ENCODE measurements at places on chromosomes 4 and X. TPM values are rescaled to one million over a fixed set of nuclear protein-coding genes. Genes with fewer than 3 reads are reported as not detected.

DNA sequence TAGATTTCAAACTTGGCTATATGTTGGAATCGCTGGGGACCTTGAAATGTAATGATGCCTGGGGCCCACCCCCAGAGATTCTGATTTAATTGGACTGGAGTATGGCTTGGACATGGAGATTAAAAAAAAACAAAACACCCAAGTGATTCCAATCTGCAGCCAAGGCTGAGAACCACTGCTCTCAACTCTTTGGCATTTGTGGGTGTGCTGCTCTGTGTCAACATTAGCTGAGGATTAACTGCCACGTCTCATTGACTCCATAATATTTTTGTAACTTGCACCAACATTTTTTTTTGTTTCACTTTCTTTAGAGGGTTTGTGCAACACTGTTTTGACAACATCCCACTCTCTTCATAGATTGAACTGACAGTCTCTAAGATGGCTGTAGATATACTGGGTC is 41.1 kb upstream of the PDK3 start:
- DNase-seq, result no peak

DNA sequence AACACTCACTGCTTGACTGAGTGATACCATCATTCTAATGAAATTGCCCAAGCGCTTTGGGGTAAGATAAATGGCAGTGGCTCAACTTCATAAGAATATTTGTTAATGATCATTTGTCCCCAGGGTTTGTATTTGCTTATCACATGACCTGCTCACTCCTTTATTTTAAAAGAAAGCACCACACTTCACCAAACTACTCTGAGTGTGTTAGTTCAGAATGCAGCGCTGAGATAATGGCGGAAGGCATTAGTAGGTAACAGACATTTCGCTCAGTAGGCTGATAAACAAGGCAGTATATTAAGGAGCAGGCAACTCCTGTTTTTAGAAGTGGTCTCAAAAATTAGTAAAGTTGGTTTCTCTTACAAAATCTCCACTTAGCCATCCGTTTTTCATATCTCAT is 1.6 kb downstream of the SNX25 start:
- no peak for DNase-seq

DNA sequence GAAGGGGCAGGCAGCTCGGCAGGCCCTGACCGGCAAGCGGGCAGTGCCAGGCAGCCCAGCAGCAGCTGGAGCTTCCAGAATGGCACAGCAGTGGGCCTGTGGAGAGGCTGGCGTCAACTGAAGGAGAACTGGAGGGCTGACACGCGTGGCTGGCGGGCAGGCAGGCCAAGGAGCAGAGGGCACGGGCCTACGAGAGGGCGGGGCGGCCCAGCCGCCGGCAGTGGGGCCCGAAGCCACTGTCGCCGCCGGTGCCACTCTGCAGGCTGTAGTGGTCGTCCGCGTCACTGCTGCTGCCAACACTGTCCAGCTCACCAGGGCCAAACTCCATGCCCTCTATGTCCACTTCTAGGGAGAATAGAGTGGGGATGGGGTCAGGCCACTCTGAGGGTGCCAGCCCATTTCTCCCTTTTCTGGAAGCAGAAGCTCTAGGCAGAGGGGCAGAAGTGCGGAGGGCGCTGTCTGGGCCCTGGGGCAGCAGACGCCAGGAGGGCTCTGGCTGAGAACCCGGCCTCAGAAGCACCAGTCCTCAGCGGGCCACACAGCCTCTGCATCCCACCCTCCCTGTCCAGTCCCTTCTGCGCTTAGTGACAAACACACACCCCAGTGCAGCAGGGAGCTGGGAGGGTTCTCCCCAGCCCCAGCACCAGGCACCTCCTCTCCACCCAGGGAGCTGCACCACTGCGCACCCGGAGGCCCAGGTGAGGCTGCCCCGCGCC is 8.6 kb upstream of the HAUS3 start:
- DNase-seq, result no peak

DNA sequence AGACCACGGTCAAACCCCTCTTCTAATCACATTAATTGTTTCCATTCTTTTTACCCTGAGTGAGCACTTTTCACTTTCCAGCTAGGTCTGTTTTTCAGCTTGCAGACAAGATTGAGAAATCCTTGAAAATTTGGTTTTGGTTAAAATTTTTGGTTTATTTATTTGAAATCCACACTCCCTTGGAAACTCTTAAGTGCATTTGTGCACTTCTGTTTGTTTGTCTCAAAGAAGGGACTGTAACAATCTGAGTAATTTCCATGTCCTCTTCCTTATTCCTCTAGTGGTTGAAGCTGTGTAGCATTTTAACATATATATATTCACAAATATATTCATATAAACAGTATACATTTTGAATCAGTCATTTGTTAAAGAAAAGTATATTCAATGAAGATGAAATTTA is 333.3 kb downstream of the ANK2 start:
- no peak for DNase-seq

- DNase-seq, result no peak
These were observed 53.6 kb downstream of the EVC2 start for GRCh38 chr4:5654791-5655190.

DNA sequence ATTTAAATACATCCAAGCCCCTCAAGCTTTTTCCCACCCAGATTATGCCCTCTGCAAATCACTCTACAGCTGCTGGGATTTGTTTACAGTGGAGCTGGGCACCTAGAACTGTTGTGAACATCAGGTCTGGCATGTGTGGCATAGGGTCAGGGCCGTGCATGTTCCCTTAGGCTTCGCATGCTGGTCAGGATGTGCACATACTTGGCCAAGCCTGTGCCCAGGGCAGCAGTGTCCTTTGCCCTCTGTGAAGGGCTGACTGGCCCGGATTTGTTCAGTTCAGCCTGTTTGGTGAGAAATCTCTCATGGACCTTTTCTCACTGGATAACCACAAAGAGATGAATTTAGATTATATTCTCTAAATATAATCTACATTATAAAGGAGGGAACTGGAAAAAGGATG is 471.9 kb downstream of the TRIML1 start:
- DNase-seq, result no peak

GRCh38 chr4:149203256-149204001 is 612.2 kb downstream of the IQCM start:
- peak; percentile 58 for DNase-seq

- DNase-seq, result no peak
These were observed 246.6 kb downstream of the OPHN1 start for GRCh38 chrX:68186552-68187262.

DNA sequence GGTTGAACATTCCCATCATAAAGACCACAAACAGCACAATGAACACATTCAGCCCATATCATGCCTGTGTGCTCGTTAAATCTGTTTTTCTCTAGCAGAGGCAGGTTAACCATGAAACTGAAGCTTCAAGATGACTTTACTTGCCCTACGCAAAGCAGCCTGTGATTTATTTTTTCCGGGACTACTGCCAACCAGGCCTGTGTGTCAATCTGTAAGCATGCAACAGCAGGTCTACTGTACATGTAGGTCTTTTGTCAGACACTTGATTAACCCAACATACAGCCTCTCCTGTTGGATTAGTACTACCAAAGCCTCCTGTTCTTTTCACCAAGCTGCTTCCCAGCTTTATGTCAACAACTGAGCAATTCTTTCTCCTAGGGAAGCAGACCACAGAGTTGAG is 85.5 kb upstream of the ACSL1 start:
- no peak for DNase-seq

GRCh38 chrX:3461397-3462165 is 115.1 kb upstream of the MXRA5 start:
- peak; percentile 22 for DNase-seq

DNA sequence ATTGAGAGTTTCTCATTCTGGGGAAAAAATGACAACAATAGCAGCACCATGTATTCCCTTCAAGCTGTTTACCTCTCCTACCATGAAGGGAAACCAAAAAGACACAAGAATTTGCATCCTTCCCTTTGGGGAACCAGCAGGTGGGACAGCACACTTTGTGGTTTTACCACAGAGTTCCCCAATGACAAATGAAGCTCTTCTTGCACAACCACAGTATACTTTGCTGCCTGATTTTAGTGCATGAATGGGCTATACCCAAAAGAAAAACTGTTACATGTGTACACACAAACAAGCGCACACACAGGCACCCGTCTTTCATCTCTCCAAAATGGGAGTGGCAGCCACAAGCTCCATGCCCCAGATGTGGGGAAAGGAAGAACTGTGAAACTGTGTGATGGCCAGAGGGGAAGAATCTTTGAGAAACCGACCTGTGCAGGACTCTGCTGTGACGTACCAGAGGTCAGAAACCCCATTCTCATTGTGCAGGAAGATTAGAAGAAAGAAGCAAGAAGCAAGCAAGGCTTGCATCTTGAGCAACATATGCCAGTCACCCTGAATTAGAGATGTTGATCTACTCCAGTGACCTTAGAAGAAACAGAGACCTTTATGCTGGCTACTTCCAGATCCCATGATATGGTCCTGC is 2.7 kb upstream of the MAML3 start:
- no peak for DNase-seq

- DNase-seq, result no peak
These were observed 48.1 kb downstream of the RPGR start for GRCh38 chrX:38279188-38279587.

GRCh38 chrX:1661048-1661921 is 46.4 kb downstream of the ASMT start:
- no peak for DNase-seq

GRCh38 chr4:136900696-136901095 is 631.6 kb downstream of the PCDH18 start:
- no peak for DNase-seq

GRCh38 chr4:2822461-2823300 is 21.0 kb upstream of the ADD1 start:
- DNase-seq, result no peak

DNA sequence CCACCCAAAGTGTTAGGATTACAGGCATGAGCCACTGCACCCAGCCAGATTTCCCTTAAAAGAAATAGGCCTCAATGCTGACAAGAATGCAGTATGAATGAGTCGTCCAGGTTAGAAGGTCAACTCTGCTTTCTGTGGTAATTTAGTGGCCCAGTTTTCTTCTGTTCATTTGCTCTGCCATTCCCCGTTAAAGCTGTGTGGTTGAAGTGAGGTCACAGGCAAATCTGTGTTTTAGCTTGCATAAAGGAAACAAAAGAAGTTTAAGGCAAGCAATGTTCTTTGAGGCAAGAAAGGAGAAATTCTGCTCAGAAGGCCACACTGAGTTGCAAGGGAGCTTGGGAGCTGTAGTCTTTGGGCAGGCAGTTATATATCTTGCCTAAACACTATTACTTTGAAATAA is 176.8 kb downstream of the LARP7 start:
- DNase-seq, result no peak

- no peak for DNase-seq
These were observed 13.2 kb upstream of the CLDN24 start for GRCh38 chr4:183335369-183335940.

DNA sequence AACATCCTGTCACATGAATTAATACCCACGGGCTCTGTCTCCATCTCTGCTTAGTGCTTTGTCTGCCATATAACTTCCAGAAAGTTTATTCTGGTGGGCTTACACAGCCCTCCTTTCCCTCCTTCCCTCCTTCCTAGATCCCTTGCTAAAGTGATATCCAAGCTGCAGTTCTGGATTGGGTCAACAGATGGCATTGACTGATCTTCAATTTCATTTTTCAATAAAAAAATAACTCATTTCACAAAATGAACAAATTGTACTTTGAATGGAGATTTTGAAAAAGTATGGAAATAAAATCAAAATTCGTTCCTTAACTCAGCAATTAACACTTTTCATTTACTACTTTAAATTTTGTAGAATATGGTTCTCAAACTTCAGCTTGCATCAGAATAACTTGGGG is 94.9 kb downstream of the NXF2 start:
- DNase-seq, result no peak

DNA sequence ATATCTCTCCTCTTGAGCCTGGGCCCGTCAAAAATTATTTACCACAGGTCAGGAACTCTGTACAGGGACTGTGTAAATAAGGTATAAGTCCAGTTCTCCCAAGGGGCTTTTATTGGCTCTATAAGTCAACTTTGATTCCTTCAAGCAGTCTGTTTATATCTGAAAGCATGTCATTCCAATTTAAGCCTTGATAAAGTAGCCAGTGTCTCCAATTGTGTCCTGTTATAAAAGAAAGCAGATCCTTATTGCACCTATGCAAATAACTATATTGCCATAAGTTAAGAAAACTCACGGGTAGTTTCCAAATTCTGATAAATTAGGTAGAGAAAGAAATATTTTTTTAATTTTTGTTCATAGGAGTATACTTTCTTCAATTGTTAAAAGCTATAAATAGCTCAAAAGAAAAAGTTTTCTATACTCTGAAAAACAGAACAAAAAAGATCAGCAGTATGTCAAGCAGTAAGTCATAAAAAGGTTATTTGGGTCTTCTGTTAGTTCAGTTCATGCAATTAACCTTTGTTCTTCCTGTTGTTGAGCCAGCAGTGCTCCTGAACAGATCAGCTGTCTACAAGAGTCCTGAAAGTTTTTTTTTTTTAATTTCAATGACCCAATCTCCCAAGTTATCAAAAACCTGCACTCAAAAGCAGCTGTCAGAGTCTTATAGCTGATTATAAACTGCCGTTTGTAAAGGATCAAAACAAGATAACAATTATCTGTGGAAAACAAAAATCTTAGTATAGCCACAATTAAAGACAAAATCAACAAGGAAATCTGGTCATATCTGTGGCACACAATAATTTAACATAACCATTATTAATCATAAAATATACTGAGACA is 178.4 kb upstream of the GALNT7 start:
- DNase-seq, result no peak

GRCh38 chrX:36241397-36241796 is 321.9 kb downstream of the CFAP47 start:
- no peak for DNase-seq

DNA sequence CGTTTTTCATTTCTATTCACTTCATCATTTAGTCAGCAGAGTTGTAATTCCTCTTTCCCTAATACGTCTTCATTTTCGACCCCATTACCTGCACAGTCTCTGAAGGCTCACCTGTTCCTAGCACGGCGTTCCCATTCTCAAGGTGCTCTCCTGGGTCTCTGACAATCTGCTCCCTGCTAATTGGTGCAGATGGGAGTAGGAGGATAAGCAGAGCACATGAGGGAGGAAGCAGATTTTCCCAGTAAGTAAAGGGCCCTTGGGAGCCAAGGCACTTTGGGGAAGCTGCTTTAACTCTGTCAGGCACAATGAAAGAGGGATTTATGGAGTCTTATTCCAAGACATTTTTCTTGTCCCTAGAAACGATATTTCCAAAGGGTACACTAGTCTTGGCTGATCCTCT is 466.4 kb downstream of the STIM2 start:
- DNase-seq, result no peak

SSX2B gene
- not detected for polyA plus RNA-seq

SPANXD gene
- not detected for polyA plus RNA-seq

CCDC110 gene
- 1.5 TPM for polyA plus RNA-seq

SUPT20HL1 gene
- polyA plus RNA-seq, result 0.07 TPM
